ENCODE measurements at places on chromosomes 3 and 15.

DNA sequence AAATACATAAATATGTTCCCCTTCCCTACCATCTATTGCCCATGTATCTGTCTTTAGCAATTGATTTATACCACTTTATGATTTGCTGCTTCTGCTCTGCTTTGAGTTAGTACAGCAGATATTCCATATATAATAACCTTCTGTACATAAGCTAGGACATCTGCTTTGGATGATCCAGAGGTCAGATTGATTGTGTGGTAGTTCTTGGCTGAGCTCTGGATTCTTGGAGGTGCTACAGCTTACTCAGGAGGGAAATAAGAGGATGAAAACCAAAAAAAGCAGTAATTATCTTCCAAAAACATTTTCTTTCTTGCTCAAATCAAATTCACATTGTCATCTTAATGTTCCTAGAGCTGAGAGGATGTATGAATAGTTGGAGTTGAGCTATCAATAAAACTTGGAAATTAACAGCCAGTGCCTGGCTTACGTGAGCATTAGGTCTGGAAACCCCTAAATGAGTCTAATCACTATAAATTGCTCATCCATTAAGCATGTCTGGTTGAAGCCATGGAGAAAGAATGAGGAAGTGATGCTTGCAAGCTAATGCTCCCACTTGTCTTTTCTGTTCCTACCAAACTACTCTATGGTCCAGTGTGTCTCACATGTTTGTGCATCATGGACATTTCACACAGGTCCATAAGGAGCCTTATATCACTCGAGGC, 36.3 kb upstream of the TMEM42 start:
- DNase-seq: no peak

DNA sequence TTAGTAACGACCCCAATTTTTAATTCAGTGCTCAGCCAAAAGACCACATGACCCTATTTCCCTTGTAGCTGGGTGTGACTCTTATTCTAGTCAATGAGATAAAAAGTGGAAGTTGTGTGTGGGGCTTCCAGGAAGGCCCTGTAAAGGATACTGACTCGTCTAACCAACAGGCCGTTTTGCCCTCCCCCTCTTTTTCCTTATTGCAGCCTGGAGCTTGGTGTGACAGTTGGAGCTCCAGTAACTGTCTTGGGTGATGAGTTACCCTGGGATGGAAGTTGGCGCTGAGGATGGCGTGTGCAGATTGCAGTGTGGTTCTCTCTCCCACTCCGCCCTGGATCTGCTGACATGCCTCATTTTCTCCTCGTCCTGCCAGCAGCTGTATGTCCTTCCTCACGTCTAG, 209.3 kb upstream of the PROK2 start:
- no peak for DNase-seq

DNA sequence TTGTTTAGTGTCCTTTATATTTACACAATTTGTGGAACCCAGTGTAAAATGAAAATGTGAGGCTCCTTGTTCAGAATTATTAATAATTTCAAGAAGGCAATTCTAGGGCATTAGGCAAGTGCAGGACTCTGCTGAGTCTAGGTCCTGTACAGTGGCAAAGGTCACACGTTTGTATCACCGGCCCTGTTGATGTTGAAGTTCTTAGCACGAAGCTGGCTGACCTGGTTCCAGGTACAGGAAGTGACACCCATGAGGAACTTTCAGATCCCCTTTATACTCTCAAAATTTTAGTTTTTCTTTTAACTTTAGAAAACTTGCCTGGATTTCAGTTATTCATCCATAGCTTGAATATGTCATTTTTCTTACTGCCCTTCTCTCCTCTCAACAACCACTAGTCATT, 349.4 kb downstream of the CNTN6 start:
- DNase-seq: no peak

DNA sequence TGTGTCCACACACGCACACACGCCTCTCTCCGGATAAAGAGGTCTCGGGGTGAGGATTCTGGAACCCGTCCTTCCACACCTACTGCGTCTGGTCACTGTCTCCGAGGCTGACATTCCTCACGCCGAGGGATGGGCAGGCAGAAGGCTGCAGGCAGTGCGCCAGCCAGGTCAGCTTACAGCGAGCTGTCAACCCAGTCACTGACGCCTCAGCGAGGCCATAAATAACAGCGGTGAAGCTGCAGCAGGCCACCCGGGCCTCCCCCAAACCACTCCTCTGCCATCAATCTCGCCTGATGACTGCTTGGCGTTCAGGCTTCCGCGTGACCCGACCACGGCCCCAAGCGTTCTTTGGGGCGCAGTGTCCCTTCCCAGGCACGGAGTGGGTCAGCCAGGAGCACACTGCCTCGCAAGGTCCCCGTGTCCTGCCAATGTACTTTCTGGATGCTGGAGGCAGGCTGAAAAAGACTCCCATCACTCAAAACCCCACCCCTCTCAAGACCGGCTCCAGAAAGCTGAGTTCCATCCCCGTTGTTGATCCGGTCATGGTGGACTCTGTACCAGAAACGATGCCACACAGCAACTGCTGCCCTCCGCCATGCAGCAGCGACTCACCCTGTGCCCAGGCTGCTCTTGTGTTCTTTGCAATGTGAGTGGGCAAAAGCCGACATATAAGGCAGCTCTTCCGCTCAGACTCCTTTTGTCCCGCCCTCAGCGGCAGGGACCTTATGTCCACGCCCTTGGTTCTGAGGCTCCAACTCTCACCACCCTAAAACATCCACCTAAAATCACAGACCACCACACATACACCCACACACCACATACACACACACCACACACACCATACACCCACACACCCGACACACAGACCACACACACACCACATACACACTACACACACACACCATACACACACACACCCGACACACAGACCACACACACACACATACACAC, 27.1 kb downstream of the CPN2 start:
- DNase-seq: peak; percentile 80

DNA sequence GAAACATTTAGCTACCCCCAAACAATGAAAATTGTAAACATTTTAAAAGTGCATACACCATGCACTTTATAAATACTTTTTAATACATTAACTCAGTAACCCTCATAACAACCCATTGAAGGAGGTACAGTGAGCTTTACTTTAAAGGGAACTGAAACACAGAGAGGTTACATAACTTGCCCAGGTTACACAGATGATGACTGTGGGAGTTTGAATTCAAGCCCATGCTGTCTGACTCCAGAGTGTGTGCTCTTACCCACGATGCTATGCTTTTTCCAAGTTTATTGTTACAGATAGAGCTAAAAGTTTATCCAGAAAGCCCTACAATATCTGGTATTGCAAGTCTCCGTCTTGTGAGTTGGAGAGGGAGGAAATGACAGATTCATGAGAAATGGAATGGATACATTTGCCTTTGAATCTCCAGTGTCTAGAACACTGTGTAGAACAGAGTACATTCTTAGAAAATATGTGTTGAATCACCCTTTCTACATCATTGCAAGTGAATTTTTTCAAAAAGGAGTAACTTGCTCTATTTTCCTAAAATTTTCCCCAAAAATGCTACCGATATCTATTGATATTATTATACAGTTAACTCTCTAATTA, 428.3 kb downstream of the NAALADL2 start:
- DNase-seq: no peak

GRCh38 chr3:62084558-62084957, 288.8 kb downstream of the FEZF2 start:
- peak; percentile 9 for DNase-seq

GRCh38 chr15:31391687-31392671, 65.3 kb downstream of the KLF13 start:
- DNase-seq: peak; percentile 59

DNA sequence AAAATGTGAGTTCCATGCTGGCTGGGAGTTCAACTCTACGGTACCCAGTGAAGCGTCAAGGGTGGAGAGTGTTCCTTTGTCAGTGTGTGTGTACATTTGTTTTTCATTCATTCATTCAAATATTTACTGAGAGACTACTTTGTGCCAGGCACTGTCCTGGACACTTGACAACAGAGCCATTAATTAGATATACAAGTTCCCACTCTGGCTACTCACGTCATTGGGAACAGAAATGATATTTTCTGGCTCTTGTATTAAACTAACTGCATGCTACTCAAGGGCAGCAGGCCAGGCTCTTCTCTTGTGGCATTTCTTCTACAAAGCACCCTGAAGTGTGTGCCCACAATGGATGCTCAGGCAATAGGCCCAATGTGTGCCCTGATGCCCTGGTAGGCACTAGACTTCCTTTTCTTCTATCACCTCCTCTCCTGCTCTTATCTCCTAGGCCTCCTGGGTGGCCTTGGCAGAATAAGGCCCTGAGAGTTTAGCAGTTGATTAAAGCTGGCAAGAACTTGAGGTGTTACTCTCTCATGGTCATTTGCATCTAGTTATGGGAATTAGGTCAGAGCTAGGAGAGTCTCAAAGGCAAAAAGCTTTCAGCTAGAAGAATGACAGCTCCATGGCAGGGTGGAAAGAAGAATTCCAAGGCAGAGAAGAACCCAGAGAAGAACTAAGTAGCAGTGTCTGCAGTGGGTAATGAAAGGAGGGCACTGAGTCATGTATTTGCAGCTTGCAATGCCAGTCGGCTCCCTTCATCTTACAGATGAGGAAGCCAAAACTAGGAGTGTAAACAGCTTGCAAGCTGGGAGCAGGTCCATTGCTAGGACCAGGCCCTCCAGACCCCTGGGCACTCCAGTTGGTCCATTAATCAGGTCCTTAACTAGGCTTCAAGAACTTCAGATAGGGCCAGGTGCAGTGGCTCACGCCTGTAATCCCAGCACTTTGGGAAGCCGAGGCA, 14.0 kb upstream of the SMAD3 start:
- DNase-seq: no peak
